Stimulated activated CD8-positive, alpha-beta memory T cell treated with anti-CD3 and anti-CD28 coated beads, Interleukin-2, amount 100 ng/mL, for 48 hours (primary cell): ENCODE measurements at places on chromosomes 5 and 9.

DNA sequence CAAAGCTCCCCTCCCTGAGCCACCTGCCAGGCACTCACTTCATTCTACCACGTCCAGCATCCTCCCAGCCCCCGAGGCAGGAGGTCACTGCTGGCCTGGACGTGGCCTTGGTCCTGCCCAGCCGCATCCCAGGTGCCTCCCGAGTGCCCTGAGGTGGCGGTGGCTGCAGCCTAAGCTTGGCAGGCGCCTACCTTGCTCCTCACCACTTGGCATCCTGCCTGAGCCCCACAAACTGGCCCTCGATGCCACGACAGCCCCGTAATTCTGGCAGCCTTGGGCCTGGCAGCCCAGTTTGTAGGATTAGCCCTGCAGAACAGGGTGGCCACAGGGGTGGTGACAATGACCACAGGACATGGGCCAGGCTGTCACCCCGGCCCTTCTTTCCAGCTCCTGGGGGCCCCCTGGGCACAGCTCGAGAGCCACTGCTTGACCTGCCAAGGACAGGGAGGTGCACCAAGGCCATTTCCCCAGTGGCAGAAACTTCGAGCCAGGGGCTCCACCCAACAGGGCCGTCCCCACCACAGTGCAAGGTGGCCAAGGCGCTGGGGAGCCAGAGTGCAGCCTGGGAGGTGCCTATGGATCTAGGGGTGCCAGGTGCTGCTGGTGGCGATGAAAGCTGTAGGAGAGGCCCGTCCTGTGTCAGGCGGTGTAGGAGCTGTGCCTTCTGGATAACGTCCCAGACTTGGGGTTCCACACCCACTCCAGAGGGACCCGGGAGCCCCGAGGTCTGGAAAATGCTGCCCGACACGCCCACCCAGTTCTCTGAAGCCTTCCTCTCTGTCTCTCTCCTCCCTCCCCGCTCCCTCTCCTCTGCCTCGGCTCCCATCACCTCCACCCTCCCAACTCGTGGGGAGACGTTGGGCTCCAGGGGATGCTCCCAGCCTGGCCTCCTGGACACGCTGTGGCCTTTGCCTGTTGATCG is 18.4 kb downstream of the NKD2 start:
- DNase-seq: no peak

GRCh38 chr9:124615100-124615742 is 108.0 kb upstream of the NR5A1 start:
- DNase-seq: no peak

GRCh38 chr5:127656825-127657224 is 7.9 kb downstream of the CTXN3 start:
- no peak for DNase-seq

DNA sequence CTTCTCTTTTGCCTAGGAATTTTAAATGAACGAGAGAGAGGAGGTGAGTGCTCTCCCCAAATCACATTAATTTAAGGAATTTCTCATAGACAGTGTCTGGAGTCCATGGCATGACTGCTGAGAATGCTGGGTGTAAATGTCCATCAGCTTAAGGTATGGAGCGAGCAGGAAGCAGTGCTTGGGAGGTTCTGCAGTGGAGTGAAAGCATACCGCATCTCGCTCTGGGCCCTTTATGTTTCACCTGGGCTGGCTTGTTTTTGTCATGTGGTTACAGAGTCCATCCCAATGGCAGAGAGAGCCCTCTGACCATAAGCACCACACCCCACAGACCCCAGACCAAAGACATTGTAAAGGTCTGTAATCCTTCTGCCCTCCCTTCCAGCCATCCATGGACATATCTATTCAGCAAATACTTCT is 20.6 kb upstream of the TNFAIP8 start:
- no peak for DNase-seq

- DNase-seq: no peak
These were observed 889.4 kb upstream of the SEMA6A start for GRCh38 chr5:117463881-117464570.

DNA sequence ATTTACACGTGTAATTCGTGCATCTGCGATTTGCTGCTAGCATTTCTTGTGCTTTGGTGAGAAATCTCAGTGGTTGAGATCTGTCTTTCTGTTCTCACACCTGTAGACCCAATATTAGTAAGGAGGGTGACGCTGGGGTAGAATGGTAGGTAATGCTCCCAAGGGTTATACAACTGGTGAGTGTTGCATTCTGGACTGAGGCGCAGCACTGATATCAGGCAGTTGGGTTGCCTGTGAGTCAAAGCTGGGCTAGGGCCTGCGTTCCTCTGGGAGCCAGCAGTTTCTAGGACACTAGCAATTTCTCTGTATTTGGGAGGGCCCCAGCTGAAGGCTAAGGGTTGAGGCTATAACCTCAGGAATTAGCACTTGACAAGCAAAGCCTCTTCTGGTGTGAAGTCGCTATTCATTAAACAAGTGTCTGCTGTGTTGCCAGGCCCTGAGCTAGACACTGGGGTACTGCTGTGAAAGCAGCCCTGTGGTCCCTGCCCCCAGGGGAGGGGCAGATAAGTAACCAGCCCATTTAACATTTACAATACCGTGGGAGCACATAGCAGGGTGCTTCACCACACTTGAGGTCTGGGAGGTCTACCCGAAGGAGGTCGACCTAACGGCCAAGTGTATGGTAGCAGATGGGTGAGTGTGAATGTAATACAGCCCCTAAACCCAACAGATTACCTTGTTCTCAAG is 28.7 kb downstream of the LARP1 start:
- no peak for DNase-seq

GRCh38 chr5:103446813-103447212 is 115.8 kb downstream of the NUDT12 start:
- no peak for DNase-seq

GRCh38 chr9:93051680-93052089 is 6.8 kb upstream of the SUSD3 start:
- DNase-seq: no peak
